ENCODE measurements at places on chromosomes 7 and 10.

GRCh38 chr10:20892011-20892585 lies 5.0 kb downstream of the NEBL start:
- no peak for DNase-seq

- no peak for DNase-seq
Observed at GRCh38 chr10:14173706-14174594, 156.8 kb downstream of the FRMD4A start.

- DNase-seq: no peak
Observed at GRCh38 chr10:120998251-120998650, 147.1 kb downstream of the WDR11 start.

- DNase-seq: no peak
Observed at GRCh38 chr10:67618116-67618515, 77.9 kb downstream of the CTNNA3 start.

- no peak for DNase-seq
Observed at GRCh38 chr10:23432166-23432565, 6.7 kb upstream of the OTUD1 start.

DNA sequence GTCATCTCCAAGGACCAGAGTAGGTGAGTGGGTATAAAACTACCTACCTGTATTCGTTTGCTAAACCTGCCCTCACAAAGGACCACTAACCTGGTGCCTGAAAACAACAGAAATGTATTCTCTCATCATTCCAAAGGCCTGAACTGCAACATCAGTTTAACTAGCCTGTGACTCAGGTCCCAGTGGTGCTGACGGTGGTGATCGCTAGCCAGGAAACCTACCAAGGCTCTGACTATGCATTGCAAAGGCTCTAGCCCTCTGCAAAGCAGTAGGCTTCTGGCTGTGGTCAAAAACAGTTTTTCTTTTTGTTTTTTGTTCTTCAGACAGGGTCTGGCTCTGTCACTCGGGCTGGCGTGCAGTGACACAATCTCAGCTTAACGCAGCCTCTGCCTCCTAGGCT lies 107.5 kb downstream of the NPTX2 start:
- DNase-seq: no peak

GRCh38 chr7:102914585-102914984 lies 1.8 kb downstream of the LRRC17 start:
- DNase-seq: peak; percentile 56

- no peak for DNase-seq
Observed at GRCh38 chr10:126157189-126157588, 231.1 kb downstream of the ADAM12 start.
